ENCODE measurements at places on chromosomes 13 and 19.

DNA sequence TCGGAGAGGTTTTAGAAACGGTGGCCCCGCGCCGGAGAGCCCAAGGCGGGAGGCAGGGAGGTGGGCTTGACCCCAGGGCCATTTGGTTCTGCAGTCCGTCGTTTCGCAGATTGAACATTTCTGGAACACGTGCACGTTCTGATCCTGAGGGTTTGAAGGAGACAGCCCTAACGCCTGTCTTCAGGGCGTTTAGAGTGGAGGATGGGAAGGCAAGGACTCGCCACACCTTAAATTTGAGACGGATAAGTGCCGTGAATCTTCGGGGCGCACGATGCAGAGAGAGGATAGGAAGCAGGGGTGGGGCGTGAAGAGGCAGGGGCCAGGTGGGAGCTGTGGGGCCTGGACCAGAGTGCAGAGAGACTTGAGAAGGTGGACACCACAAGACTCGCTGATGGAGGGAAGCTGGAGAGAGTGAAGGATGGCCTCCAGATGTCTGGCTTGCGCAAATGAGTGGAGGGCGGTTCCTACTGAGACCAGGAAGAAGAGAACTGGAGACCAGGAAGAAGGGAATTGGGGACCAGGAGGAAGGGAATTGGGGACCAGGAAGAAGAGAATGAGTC, 804 bp upstream of the MIER2 start:
- DNase-seq: no peak

DNA sequence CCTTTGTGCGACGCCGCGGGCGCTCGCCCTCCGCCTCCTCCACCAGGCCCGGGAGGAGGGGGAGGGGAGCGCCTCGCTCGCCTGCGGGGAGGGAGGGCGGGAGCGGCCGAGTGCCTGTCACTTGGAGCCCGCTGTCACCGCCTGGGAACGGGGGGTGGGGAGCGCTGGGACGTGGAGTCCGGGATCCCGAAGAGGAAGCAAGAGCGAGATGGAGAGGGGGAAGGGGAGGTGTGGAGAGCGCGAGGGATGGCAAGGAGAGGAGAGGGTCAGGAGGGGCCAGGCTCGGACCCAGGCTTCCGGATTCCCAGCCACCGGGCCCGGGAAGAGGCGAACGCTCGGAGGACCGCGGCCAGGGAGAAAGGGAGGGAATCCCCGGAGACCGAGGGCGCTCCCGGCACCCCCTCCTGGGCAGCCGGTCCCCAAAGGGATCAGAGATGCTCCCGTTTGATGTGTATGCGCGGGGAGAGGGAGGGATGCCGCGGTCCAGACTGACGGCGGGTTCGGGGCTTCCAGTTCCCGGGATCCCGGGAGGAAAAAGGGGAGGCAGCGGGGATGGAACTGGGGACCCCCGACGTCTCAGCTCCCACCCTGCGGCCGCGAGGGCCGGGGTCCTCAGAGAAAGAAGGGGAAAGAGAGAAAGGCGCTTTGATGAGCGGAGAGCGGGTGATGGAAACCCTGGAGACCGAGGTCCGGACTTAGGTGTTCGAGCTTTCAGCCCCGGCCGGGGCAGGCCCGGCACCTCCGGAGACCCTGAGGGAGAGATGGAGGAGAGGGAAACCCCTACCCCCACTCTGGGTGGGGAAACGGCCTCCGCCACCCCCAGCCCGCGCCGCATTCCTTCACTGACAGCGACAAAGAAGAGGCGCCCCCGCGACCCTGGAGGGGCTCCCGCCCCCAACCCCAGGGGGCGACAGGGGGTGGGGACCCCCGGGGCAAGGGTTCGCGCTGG, 4.7 kb upstream of the DPF1 start:
- no peak for DNase-seq

GRCh38 chr13:46010148-46010547, 42.4 kb downstream of the ZC3H13 start:
- DNase-seq: no peak

DNA sequence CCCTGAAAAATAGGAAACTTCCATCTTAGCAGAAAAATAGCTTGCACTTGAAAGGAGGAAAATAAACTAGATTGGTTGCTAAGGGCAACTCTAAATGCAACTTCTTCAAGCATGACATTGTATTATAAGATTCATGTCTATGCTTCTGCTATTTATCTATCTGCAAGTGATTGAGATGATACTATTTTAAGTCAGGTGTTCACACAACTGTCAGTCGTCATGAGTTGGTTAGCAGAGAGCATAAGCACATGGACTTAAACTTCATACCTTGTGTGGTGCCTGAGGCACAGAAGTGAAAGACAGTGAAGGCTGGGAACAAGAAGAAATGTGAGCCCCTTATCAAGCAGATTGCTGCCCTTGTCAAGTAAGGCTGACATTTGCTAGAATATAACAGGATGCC, 82.9 kb downstream of the SLITRK5 start:
- no peak for DNase-seq

GRCh38 chr19:4909156-4909896, at the start of gene UHRF1:
TSS of gene UHRF1 (plus strand) at chr19:4909501. CDS start at chr19:4910886, 1,385 bp downstream.
- DNase-seq: no peak

DNA sequence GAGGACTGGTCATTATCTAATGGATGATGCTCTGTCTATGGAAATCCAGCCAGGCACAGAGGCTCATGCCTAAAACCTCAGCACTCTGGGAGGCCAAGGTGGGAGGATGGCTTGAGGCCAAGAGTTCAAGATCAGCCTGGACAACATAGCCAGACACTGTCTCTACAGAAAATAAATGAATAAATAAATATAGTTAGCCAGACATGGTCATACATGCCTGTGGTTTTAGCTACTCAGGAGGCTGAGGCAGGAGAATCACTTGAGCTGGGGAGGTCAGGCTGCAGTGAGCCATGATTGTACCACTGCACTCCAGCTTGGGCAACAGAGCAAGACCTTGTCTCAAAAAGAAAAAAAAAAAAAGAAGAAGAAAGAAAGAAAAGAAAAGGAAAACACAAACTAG, 234.7 kb downstream of the TSHZ3 start:
- DNase-seq: no peak

DNA sequence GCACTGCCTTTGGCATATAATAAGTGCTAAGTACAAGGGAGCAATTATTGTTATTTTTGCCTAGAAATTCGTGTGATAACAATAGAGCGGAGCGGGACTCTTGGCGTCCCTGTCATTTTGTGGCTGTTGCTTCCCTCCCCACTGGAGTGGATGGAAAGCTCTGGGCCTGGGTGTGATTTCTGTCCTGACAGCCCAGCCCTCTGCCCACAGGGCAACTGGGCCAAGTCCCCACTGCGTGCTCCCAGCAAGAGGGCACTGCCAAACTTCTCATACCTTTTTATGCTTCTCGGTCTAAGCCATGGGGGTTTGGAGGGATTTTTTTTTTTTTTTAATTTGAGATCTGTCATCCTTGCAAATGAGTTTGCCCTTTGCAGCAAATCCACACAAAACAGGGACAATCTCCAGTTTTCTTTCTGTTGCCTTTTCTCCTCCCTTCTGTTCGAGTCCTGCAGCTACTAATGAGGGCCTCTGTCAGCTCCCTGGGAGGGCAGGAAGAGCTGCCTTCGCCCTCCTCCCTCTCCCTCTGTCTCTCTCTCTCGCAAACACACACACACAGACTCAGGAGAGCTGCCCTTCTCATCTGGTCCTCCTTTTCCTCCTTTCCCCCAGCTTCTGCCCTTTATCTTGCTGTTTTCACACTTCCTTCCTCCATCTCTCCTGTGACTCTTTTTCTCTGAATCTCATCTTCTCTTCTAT, 103.9 kb downstream of the DNAJC15 start:
- no peak for DNase-seq

DNA sequence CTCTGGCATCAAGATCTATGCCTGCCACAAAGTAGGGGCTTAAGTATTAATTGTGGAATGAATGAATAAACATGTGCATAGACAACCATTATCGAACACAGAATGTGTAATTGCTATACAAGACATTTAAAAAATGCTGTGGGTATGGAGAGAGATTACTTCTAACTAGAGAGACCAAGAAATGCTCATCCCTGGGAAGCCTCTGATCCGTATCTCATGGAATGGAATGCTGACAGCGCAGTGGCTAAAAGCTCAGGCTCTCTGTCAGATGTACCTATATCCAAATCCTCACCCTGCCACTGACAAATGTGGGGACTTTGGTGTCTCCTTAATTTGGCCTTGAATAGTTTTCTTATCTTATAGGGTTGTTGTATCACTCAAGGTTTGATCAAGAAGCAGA, 22.7 kb upstream of the MBNL2 start:
- DNase-seq: no peak
